Endothelial cell of umbilical vein (primary cell): ENCODE measurements at places on chromosomes 13 and 19. TPM values are rescaled to one million over a fixed set of nuclear protein-coding genes. Genes with fewer than 3 reads are reported as not detected.

The INSL3 gene
- total RNA-seq = not detected in 2 replicates

The CGB8 gene
- total RNA-seq = not detected in 2 replicates

The OR10H1 gene
- not detected in 2 replicates for total RNA-seq

The CGB1 gene
- not detected in 2 replicates for total RNA-seq

The ARL11 gene
- total RNA-seq = 0.20 and 0.23 TPM in 2 replicates

The EDNRB gene
- 2.3 and 2.6 TPM in 2 replicates for total RNA-seq

The LILRB1 gene
- total RNA-seq = not detected in 2 replicates

The S1PR4 gene
- 1.7 and 2.2 TPM in 2 replicates for total RNA-seq

The B3GNT8 gene
- 6.5 and 7.6 TPM in 2 replicates for total RNA-seq

The ZNF556 gene
- total RNA-seq = not detected in 2 replicates

The BSG gene
- 466 and 485 TPM in 2 replicates for total RNA-seq

The ERICH6B gene
- not detected in 2 replicates for total RNA-seq
